GM23248 (cell line): ENCODE measurements at places on chromosomes 6 and 20. TPM values are rescaled to one million over a fixed set of nuclear protein-coding genes. Genes with fewer than 3 reads are reported as not detected.

Gene TRIM10
- 0.11 TPM in 1 of 2 replicates, not detected in the other for total RNA-seq

- no peak for DNase-seq
Measured at GRCh38 chr6:141484711-141485110, 648.0 kb upstream of the GJE1 start.

DNA sequence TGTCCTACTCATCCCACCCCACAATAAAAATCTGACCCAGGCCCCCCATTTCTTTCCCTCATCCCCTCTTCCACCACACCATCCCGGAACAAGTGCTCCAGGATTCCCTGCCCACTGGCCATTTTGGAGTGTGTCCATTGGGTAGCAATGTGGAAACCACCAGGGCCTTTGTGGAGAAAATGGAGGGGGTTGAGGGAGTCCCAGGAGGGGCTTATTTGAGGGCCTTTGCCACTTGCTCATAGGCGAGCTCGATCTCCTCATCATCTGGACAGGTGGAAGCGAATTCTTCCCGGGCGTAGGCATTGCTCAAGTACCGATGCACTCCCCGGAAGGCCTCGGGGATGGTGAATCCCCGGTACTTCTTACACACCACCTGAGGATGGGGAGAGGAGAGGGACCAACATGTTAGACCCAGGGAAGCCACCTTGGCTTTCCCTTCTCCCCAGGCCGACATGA is 1.6 kb upstream of the DDAH2 start:
- DNase-seq: no peak

DNA sequence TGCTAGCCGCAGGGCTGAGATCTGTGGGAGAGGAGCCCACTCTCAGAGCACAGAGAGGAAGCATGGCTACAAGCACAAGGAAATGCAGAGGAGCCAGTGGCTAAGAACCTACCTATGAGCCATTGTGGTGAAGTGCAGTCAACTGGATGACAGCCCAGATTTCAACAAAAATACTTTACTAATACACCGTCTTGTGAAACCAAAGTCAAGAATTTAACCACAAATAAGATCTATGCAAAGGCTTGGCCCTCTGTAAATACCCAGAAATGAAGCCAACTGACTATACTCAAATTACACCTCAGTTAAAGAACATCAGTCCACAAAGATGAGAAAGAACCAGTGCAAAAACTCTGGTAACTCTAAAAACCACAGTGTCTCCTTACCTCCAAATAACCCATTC is 40.1 kb upstream of the PTCHD4 start:
- peak; percentile 7 for DNase-seq
